Astrocyte of the spinal cord (primary cell): ENCODE measurements at places on chromosomes 5 and 9.

DNA sequence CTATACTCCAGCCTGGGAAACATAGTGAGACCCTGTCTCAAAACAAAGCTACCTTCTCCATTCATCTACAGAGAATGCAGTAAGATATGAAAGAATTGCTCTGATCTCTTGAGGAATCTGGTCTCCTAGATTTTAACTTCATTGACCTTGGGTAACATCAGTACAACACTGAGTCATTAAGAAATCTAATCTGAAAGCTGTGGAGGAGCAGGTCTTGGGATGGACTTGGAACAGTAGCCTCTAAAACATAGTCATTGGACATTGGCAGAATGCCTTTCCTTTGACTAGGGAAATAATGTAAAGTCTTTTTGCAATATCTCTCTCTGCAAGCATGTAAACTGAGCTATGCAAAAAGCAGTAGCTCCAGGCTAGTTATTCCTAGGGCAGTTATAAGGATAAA lies 58.1 kb downstream of the KCNN2 start:
- peak; percentile 38 for DNase-seq

GRCh38 chr5:159050316-159051143 lies 49.2 kb downstream of the EBF1 start:
- peak; percentile 59 for DNase-seq

GRCh38 chr5:119319401-119319800 lies 36.4 kb upstream of the TNFAIP8 start:
- no peak for DNase-seq

DNA sequence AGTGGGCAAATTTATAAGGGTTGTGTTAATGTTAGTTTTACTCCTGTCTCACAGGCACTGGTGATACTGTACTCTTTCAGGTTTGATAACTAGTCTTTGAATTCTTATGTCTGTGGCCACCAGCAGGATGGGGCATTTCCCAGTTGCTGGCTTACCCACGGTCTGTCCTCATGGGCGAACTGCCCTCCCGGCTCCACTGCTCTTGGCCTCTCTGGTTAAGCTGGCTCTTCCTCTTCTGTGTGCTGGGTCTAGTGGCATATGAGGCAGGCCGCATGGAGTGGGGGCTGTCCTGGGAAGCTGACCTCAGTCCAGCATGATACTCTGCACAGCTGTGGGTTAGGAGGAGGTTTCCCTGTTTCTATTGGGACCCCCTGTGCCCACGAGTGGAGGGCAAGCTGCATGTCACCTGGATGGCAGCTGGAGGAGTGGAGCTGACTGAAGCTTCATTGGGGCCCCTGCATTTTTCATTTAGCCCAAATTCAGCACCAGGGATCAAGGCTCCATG lies 19.5 kb downstream of the PHF2 start:
- no peak for DNase-seq

GRCh38 chr5:171157775-171158174 lies 151.3 kb upstream of the TLX3 start:
- DNase-seq, result no peak

DNA sequence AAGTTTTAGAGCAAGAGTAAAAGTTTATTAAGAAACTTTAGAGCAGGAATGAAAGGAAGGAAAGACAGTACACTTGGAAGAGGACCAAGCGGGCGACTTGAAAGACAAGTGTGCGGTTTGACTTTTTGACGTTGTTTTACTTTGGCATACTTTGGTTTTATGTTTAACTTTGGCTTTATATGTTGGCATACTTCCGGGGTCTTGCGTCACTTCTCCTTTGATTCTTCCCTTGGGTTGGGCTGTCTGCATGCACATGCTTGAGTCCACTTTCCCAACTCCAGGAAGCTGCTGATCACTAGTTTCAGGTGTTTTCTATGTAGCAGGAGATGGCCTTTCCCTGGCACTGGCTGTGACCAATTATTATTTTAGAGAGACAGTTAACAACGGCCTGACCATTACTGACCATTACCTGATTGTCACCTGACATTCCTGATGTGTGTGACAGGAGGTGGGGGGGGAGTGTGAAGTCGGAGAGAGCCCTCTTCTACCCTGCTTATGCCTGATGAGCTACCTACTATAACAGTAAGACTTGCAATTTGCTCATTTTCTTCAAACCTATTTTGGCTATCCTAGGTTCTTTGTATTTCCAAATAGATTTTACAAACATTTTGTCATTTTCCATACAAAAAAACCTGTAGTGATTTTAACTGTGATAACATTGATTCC lies 45.5 kb downstream of the TNFSF8 start:
- DNase-seq, result no peak
